Upper lobe of right lung (tissue), 1 donor: ENCODE measurements at places on chromosomes 3 and 15. TPM values are rescaled to one million over a fixed set of nuclear protein-coding genes. Genes with fewer than 3 reads are reported as not detected.

GRCh38 chr15:53437366-53437765, 322.1 kb downstream of the WDR72 start:
- DNase-seq, result no peak

GRCh38 chr15:41917767-41918430, 24.0 kb upstream of the SPTBN5 start:
- peak; percentile 49 for DNase-seq

GRCh38 chr3:52106951-52107611, 47.1 kb downstream of the POC1A start:
- no peak for DNase-seq

GRCh38 chr3:8657804-8658305, 13.3 kb upstream of the SSUH2 start:
- no peak for DNase-seq

The GP9 gene
- total RNA-seq, result 1.2 TPM
